ENCODE measurements at places on chromosomes 3 and 15.
A peak's percentile ranks its signal among the peaks of the same experiment; 100 is the strongest.

- no peaks in the 10 kb centered on the region for H3K27me3 ChIP-seq
- H3K36me3 ChIP-seq, result peaks cover 5% of the 10 kb centered on the region
Observed at GRCh38 chr3:99842826-99843589, 25.3 kb downstream of the CMSS1 start.

DNA sequence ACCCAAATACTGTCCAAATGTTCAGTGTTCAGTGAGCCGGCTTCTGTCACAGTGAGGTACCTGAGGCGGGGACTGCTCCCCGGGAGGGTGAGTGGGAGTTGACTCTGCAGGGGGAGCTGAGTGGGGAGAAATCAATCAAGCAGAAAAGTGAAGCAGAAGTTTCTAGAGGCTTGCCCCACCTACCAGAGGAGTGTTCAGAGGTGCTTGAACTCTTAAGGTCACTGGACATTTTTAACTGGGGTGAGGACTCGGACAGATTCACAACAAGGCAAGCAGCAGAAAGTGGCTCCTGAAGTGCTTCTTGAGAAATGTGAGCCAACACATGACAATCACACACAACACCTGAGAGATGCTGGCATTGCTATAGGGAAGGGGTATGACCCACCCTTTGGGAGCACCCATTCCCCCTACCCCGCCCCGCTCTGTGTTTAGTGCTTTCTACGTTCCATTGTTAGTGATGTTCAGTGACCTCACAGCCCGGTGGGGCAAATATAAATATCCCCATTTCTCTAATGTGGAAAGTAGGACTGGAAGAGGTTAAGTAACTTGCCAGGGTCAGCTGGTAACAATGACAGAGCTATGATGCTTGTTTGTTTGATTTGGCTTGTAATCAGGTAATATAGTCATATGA is 48.6 kb upstream of the AKAP13 start:
- no peak for DNase-seq
- peak overlapping the region; percentile 43 for H3K27ac ChIP-seq
- peak overlapping the region; percentile 47 for H3K4me3 ChIP-seq

DNA sequence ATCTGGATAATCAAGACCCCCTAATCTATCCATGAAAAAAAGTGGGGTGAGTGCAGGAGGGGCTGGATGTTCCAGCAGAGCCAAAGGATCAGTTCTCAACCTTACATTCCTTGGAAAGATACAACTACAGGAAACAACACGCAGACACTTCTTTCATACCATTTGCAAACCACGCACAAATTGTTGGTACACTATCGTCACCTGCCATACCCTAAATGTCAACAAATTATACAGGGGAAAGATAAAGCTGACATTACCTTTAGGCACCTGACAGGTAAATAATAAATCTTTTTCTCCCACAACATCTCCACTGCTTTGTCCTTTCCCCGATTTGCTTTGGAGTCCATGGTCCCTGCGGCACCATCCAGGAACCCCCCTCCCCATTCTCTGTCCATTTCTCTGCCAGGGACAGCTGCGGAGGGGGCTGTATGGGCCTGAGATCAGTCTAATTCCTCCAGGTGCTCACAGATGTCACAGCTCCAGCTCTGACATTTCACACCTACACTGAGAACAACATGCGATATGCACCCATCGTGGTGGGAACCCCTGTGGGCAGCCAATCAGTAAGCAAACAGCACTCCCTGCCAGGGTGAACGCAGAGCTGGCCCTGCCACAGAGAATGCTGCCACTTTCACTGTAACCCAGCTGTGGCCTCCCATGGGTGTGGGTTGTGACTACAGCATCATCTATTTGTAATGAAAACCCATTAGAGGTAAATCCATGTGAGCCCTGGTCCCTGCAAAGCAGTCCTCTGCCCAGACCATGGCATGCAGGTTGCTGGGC is 37.7 kb upstream of the BCL2L10 start:
- H3K36me3 ChIP-seq, result peaks cover 79% of the 10 kb centered on the region
- H3K4me1 ChIP-seq, result no peaks in the 10 kb centered on the region
- H3K4me3 ChIP-seq, result no peak overlapping the region
- H3K27ac ChIP-seq, result no peak overlapping the region
- H3K27me3 ChIP-seq, result no peaks in the 10 kb centered on the region

DNA sequence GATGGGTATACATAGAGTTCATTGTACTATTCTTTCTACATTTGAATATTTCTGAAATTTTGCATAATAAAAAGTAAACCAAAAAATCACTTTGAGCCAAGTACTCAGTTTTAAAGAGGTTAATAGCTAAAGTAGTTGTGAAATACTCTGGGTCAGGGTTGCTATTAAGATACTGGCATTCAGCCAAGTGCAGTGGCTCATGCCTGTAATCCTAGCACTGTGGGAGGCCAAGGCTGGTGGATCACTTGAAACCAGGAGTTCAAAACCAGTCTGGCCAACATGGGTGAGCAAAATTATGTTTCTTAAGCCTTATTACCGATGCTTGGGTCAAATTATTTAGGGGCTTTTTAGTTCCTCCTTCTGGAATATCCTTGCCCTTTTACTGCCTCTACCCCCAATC is 122.0 kb upstream of the MELTF start:
- no peak overlapping the region for H3K27ac ChIP-seq
- no peaks in the 10 kb centered on the region for H3K4me1 ChIP-seq
- no peak for DNase-seq
- H3K36me3 ChIP-seq, result peaks cover 8% of the 10 kb centered on the region
- H3K4me3 ChIP-seq, result no peak overlapping the region

GRCh38 chr3:116281313-116282143 is 163.8 kb downstream of the LSAMP start:
- no peaks in the 10 kb centered on the region for H3K27me3 ChIP-seq
- H3K27ac ChIP-seq, result no peak overlapping the region
- H3K4me3 ChIP-seq, result no peak overlapping the region
- no peaks in the 10 kb centered on the region for H3K36me3 ChIP-seq

DNA sequence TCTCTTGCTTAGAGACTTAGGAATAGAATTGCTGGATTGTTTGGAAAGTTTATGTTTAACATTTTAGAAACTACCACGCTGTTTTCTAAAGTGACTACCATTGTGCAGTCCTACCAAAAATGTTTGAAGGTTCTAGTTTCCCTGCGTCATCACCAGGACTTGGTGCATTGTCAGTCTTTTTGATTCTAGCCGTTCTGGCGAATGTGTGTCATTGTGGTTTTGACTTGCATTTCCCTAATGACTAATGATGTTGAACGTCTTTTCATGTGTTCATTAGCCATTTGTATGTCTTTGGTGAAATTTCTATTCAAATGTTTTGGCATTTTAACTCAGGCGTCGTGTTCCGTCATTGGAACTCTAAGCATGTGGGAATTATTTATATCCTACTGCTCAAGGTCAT is 58.0 kb downstream of the CHD2 start:
- H3K27me3 ChIP-seq, result no peaks in the 10 kb centered on the region
- DNase-seq, result peak; percentile 12
- H3K27ac ChIP-seq, result peak overlapping the region; percentile 16
- no peaks in the 10 kb centered on the region for H3K4me1 ChIP-seq

DNA sequence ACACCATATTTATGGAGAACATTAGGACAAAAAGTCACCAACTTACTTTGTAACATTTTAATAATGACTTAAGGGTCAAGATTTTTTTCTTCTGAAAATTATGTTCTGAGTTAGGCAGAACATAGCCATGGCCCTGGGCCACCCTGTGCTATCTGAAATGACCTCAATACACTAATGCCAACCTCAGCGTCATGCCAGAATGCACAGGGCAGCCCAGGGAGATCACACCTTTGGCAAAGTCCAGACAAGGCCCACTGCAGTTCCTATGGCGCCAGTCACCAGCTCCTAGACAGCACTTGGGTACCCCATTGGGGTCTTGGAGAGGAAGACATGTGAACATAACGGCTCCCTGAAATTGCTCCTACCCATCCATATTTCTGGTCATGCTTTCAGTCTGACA is 33.1 kb downstream of the HCLS1 start:
- peaks cover 25% of the 10 kb centered on the region for H3K36me3 ChIP-seq
- H3K4me3 ChIP-seq, result no peak overlapping the region
- H3K4me1 ChIP-seq, result no peaks in the 10 kb centered on the region
- DNase-seq, result no peak
- no peak overlapping the region for H3K27ac ChIP-seq

DNA sequence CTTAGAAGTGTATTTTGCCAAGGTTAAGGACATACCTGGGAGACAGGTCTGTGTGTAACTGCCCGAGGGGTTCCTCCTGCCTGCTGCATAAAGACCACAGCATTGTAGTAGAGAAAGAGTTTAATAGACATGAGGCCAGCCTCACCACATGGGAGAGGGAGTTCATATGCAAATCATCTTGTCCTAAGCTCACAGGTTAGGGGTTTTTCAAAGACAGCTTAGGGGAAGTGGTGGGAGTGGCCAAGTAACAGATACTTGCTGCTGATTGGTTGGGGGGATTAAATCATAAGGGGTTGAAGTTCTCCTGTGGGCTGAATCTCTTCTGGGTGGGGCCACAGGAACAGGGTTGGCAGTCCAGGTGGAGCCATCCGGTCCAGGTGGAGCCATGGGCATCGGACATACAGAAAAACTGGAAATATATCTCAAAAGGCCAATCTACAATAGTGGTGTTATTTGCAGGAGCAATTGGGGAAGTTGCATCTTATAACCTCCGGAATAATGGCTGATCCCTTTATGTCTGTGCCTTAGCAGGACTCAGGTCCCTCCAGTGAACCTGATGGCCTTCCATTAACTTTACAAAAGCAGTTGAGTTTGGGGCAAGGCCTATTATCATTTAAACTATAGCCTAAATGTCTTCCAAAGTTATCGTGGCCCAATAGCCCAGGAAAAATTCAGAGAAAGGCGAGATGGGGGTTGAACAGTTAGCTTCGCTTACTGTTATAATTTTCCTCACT is 86.0 kb upstream of the MFGE8 start:
- DNase-seq, result no peak
- H3K27me3 ChIP-seq, result no peaks in the 10 kb centered on the region
- H3K4me1 ChIP-seq, result no peaks in the 10 kb centered on the region

GRCh38 chr3:52763466-52763865 is 7.3 kb downstream of the NEK4 start:
- DNase-seq, result no peak
- peaks cover 55% of the 10 kb centered on the region for H3K36me3 ChIP-seq
- H3K27ac ChIP-seq, result no peak overlapping the region
- no peaks in the 10 kb centered on the region for H3K4me1 ChIP-seq
